ENCODE measurements at places on chromosomes 3 and 15. TPM values are rescaled to one million over a fixed set of nuclear protein-coding genes. Genes with fewer than 3 reads are reported as not detected.

GRCh38 chr3:187626581-187626980, 43.6 kb downstream of the SST start:
- peaks cover 18% of the 10 kb centered on the region for H3K27me3 ChIP-seq
- no peak overlapping the region for H3K27ac ChIP-seq
- no peaks in the 10 kb centered on the region for H3K36me3 ChIP-seq
- no peak for DNase-seq
- H3K4me1 ChIP-seq, result no peaks in the 10 kb centered on the region

NR1I2 gene
- 0.07 TPM for total RNA-seq

DNA sequence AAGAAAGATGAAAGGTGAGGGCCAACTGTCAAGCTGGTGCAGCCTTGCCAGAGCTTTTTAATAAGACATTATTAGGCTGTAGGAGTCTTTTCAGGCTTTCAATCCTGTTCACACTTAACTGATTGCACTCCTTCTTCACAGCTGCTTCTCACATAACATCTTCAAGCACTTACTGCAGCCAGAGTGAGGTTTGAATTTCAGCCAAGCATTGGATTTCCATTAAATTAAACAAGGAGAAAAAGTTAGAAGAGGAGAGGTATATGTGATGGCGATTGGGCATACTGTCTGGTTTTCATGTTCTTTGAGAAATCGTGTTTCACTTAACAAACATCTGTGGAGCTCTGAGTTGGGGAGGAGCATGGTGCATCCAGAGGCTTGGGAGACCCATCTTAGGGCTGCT, 392.8 kb upstream of the LRRC3B start:
- H3K27ac ChIP-seq, result no peak overlapping the region
- H3K36me3 ChIP-seq, result no peaks in the 10 kb centered on the region
- no peak overlapping the region for H3K4me3 ChIP-seq
- no peaks in the 10 kb centered on the region for H3K4me1 ChIP-seq
- DNase-seq, result no peak
- no peaks in the 10 kb centered on the region for H3K27me3 ChIP-seq

GRCh38 chr3:148379763-148380382, 317.8 kb upstream of the AGTR1 start:
- no peaks in the 10 kb centered on the region for H3K4me1 ChIP-seq
- H3K27me3 ChIP-seq, result no peaks in the 10 kb centered on the region
- no peaks in the 10 kb centered on the region for H3K36me3 ChIP-seq
- H3K4me3 ChIP-seq, result no peak overlapping the region

SPSB4 gene
- total RNA-seq, result 0.57 TPM

GRCh38 chr3:43650345-43650744, 28.5 kb upstream of the ANO10 start:
- no peaks in the 10 kb centered on the region for H3K36me3 ChIP-seq
- no peak overlapping the region for H3K4me3 ChIP-seq
- no peaks in the 10 kb centered on the region for H3K27me3 ChIP-seq
- no peak for DNase-seq
- peaks cover 5% of the 10 kb centered on the region for H3K4me1 ChIP-seq
- H3K27ac ChIP-seq, result no peak overlapping the region

DNA sequence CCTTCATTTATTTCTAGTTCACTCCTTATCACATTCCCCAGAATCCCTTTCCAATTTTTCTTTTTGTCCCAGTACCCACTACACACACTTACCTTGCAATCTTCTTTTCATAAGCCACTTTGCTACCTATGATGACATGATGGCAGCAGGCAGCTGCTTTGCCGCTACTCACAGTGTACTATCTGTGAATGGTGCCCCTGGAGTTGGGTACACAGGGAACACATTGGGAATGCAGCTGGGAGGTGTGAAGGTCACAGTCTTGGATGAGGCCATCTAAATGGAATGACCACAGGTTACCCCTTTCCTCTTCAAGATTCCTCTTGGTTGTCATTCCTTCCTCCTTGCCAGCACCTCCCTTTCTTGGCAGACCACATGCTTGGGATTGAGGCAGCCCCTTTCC, 20.8 kb upstream of the TNIK start:
- H3K4me3 ChIP-seq, result no peak overlapping the region
- no peaks in the 10 kb centered on the region for H3K4me1 ChIP-seq
- DNase-seq, result no peak
- H3K36me3 ChIP-seq, result no peaks in the 10 kb centered on the region
- no peaks in the 10 kb centered on the region for H3K27me3 ChIP-seq

CYP8B1 gene
- 0.12 TPM for total RNA-seq

All from HCT116 (cell line).